Stimulated activated CD4-positive, alpha-beta T cell treated with anti-CD3 and anti-CD28 coated beads, Interleukin-12 subunit alpha, Interleukin-12 subunit beta, amount 100 ng/mL, for 4 hours (primary cell): ENCODE measurements at places on chromosomes 16 and 17.

- DNase-seq: no peak
These were observed 131.9 kb upstream of the ZFHX3 start for GRCh38 chr16:73179705-73180331.

DNA sequence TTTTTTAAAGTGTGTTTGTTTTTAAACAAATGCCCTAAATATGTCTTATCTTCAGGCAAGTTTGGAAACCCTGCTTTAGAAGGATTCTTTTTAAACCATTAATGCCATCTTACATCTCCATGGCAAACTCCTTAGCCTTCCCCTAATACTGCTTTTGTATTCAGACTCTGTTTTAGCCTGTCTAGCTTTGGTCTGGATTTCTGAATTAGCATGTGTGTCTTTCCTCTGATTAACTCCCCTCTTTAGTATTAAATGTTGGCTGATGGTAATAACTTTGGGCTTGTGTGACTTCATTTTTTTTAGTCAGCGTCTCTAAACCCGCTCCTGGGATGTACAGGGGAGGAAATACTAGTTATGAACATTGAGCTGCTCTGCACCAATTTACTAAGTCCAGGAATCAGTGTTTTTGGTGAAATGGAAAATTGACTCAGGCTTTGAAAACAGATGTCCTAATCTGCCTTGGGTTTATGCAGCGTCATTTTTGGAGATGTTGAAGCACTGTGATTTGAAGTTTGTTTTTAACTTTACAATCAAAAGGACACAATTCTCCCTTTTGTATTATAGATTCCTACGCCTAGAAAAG, 22.2 kb downstream of the WIPF2 start:
- no peak for DNase-seq

GRCh38 chr17:41697122-41697962, 8.7 kb downstream of the EIF1 start:
- DNase-seq: no peak

DNA sequence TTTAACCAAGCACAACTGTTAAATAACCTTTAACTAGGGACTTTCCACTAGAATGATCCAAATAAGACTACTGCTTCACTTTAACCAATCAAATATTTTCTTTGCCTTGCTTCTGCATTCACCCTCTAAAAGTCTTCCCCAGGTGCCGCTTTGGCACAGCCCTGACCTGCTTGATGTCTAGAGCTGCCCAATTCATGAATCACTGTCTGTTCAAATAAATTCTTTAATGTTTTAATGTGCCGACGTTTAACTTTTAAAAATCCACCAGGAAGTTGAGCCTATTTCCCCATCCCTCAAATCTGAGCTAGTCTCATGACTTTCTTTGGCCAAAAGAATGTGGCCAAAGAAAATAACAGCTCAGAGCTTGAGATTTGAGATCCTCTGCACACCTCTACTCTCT, 277.8 kb upstream of the SOX9 start:
- no peak for DNase-seq

GRCh38 chr16:66562409-66562808, 3.8 kb upstream of the CMTM1 start:
- DNase-seq: no peak

DNA sequence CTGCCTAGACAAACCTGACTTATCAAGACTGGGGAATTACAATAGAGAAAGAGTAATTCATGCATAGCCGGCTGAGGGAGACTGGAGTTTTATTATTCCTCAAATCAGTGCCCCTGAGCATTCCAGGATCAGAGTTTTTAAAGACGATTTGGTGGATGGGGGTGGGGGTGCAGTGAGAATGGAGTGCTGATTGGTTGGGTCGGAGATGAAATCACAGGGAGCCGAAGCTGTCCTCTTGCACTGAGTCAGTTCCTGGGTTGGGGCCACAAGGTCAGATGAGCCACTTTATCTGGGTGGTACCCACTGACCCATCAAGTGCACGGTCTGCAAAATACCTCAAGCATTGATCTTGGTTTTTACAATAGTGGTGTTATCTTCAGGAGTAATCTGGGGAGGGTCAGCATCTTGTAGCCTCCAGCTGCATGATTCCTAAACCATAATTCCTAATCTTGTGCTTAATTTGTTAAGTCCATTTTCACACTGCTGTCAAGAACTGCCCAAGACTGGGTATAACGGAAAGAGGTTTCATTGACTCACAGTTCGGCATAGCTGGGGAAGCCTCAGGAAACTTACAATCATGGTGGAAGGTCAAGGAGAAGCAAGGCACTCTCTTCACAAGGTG, 69.6 kb downstream of the MARF1 start:
- no peak for DNase-seq

- no peak for DNase-seq
These were observed 2.0 kb downstream of the ADAT1 start for GRCh38 chr16:75621170-75621477.

DNA sequence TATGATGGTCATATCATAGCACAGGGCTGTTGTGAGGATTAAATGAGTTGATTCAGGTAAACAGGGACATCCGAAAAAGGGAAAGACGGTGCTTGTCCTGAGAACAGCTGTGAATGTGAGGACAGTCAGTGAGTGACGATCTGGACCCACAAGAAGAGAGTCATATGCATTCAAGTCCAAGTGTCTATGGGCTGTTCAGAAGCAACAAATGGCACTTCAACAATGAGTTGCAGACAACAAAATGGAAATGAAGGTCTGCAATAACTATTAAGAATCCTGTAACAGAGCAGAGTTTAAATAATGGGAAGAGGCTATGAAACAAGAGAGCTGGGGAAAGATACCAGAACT, 100.3 kb downstream of the ADCY9 start:
- DNase-seq: no peak

DNA sequence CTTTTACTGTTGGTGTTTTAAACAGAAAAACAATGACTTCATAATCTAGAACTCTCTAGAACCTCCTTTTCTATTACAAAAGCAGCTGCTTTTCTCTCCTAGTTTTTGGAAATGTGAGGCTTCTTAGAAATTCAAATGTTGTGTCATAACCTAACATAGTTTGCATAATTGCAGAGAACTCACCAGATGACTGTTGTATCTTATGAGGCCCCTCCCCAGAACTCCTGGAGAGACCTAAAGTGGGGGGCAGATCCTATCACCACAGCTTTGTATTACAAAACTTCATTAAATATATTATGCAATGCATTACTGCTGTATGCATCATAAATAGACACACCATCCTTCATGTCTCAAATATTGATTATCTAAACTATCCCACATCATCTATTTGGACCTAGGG, 538.7 kb upstream of the HSBP1 start:
- no peak for DNase-seq

DNA sequence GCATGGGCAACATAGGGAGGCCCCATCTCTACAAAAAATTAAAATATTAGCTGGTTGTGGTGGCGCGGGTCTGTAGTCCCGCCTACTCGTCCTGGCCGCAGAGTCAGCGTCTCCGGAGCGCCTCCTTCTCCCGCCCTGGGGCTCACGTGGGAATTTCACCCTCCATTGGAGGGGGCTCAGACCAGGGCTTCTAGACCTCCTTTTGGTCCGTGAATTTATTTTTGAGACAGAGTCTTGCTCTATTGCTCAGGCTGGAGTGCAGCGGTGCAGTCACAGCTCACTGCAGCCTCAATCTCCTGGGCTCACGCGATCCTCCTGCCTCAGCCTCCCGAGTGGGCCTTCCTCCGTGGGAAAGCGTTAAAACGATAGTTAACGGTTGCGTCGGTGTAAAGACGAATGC, 394 bp upstream of the NME4 start:
- DNase-seq: no peak
